ENCODE measurements at places on chromosomes 4 and X.
A peak's percentile ranks its signal among the peaks of the same experiment; 100 is the strongest.

GRCh38 chrX:29012867-29013266, 425.6 kb downstream of the IL1RAPL1 start:
- no peak for DNase-seq

GRCh38 chr4:169258141-169258540, 12.6 kb downstream of the SH3RF1 start:
- DNase-seq: no peak

DNA sequence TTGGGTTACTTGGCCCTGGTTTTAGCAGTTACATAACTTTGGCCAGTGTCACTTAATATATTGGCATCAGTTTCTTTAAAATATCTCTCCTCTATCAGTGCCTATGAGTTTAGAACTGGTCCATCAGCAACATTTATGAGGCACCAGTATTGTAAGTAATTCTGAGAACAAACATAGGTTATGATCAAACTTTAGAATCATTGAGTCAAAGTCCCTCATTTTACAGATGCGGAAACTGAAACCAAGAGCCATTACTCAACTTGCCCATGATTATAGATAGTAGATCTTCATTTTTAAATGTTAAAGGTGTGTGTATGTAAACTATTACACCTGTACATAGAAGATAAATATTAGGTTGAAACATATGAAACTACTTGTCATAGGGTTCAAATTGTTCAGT, 4.5 kb downstream of the NIPAL1 start:
- no peak for DNase-seq

DNA sequence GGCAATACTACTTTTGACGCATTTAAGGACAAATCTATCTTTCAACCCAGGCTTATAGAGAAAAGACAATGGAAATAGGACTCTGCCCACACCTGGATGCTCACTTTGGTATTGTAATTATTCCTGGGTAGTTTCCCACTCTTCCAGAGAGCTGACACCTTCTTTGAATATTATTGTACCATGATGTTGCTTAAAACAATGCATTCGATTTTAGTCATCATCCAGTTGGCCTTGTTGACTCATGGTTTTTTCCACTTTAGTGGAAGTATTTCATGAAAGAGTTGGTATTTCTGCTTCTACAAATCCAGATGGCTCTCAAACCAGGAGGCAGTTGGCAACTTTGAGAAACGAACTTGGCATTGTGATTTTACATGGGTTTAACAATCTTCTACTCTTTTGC, 124.2 kb downstream of the ENOX2 start:
- no peak for DNase-seq

DNA sequence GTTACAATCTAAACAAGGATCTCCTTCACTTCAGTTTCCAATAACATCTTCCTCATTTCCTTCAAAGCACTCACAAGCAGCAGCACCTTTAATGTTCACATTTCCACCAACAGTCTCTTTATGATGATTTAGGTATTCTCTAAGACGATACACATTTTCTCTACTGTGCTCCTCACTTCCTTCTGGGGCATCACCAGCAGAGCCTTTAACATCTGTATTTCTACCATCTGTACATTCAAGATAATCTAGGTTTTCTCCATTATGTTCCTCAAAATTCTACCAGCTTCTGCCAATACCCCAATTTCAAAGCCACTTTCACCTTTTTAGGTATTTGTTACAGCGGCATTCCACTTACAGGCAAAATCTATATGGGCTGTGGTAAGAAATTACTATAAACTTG, 80.6 kb downstream of the FBXW7 start:
- DNase-seq: no peak

DNA sequence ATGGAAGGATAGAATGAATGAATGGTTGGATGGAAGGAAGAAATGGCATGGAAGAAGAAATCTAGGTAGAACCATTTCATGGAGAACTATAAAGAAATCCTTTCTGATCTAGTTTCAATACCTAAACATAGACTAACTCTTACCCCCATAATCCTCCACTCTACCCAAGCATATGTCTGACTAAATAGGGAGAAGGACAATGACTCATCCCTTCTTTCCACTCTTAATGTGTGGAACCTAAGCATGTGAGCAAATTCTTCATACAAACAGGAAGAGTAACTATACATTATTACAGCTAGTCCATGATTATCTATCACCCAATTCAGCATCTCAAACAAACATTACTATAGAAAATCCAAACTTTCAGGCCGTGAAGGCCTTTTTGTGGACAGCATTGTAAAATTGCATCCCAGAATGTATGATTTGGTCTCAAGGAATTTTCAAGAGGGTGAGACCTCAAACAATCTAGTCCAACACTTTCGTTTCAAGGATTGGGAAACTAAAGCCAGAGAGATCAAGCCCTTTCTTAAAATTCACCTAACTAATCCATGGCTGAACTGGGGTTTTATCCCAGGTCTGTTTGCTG, 11.2 kb downstream of the C1QTNF7 start:
- no peak for DNase-seq

- DNase-seq: no peak
Measured at GRCh38 chrX:50684871-50685270, 129.1 kb downstream of the SHROOM4 start.

DNA sequence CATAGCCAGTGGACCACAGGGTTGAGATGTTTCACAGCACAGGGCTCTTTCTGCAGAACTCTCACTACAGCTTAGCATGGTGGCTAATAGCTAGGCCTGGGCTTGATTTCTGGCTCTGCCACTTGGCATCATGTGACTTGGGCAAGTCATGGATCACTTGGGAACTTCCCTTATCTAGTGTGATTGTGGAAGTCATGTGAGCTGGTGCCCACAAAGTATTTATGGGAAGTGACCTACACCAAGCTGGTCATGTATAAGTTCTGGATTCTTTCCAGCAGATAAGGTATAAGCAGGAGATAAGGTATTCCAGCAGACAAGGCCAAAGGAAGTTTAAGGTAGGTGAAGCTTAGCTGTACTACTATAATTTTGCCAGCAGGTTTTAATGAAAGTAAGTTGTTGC, 61.0 kb downstream of the REELD1 start:
- DNase-seq: no peak

DNA sequence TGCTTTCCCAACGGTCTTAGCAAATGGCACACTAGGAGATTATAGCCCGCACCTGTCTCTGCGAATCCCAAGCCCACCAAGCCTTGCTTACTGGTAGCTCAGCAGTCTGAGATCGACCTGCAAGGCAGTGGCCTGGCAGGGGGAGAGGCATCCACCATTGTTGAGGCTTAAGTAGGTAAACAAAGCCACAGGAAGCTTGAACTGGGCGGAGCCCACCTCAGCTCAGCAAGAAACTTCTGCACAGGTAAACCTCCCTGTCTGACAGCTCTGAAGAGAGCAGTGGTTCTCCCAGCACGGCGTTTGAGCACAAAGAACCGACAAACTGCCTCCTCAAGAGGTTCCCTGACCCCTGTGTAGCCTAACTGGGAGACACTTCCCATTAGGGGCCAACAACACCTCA, 42.8 kb downstream of the BRWD3 start:
- DNase-seq: no peak

- no peak for DNase-seq
Measured at GRCh38 chr4:174358410-174358809, 74.7 kb downstream of the CEP44 start.

DNA sequence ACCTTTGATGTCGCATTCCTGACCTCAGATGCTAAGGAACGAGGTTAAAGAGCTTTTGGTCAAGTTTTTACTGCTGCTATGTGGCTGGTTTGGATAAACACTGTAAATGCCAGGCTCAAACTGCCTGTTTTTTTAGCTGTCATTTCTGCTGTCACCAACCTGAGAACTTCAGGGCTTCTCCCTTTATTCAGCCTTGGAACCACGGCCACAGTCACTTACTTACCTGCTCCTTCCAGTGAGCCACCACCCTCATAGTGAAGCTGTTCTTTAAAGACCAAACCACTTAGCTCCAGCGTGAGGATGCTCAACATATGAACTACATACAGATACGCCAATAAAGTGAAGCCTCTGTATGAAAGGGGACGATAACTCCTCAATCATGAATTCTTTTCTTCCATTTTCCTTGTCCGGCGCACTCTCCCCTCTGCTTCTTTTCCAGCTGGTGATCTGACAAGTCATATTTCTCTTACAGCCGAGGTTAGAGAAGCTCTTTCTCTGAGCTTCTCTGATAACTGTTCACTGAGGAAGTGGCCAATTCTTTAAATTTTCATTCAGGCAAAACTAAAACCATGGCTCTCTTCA, 152.8 kb upstream of the ANK2 start:
- DNase-seq: no peak

DNA sequence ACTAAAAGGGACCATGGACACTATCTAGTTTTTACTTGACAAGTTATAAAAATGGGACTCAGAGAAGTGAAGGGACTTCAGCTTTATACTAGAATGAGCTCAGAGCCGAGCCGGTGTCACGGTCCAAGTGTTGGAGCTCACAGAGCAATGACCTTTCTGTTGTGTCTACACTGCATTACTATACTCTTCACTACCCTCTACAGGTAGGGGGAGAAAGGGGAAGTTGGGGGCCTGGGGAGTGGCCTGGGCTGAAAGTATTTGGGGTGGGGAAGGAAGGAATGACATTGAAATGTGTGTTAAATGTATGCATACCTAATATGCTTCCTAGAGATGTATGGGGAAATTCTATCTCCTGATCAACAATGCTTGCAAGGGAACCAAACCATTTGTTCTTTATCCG, 48.8 kb upstream of the HHIP start:
- no peak for DNase-seq

DNA sequence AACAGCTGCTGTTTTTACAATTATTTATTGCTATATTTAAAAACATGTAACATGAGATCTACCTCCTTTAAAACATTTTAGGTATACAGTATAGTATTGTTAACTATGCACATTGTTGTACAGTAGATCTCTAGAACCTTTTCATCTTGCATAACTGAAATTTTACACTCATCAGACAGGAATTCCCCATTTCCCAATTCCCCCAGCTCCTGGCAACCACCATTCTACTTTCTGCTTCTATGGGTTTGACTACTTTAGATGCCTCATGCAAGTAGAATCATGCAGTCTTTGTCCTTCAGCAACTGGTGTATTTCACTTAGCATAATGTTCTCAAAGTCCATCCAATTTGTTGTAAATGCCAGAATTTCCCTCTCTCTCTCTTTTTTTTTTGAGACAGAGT, 9.7 kb upstream of the LSM6 start:
- no peak for DNase-seq

DNA sequence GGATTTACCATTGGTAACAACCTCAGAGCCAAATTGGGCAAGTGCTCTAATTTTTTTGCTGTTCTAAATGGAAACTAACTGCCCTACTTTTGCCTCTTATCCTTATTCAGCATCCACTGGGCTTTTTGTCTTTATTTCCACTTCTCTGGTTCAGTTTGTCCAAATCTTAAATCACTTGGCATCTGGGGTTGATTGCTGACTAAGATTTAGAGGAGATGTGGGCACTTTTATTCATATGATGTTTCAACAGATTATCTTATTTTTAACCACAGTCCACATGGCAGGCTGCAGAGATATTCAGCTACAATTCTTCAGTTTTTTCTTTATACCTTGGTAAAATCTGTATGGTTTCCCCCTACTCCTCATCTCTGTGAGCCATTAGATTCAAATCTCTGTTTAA, 1161.4 kb upstream of the PCDH7 start:
- DNase-seq: no peak

GRCh38 chrX:44003975-44004374, 30.8 kb upstream of the NDP start:
- no peak for DNase-seq

DNA sequence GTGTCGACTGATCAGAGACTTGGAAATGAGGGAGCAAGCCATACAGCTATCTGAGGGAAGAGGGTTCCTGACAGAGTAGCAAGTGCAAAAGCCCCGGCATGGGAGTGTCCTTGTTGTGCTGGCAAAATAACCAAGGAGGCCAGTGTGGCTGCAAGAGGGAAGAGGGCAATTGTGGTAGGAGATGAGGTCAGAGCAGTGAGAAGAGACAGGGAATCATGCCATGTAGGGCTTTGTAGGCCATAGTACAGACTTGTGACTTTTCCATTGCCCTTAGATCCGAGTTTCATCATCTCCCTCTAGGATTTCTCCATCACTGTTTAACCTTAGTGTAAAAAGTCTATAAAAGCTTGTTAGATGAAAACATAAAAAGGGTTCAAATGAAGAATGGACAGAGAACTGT, 76.2 kb downstream of the DOCK11 start:
- peak; percentile 6 for DNase-seq

DNA sequence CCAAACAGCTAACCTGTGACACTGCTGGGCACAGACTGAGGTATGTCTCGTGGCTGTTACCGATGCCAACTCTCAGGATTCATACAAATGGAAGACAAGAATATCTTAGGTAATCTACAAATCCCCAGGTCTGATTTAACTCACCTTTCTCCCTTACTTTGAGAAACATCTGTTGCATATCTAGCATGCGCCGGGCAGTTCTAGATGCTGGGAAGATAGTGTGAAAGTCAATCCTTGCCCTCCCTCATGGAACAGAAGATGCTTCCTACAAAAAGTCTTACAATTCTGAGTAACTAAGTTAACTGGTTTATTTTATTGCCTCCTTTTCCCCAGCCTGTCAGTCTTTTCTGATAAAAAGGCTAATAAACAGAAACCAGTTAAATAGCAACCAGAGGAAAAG, 212.2 kb upstream of the FAT1 start:
- DNase-seq: no peak

- no peak for DNase-seq
Measured at GRCh38 chr4:126441173-126442035, 1126.6 kb downstream of the FAT4 start.

DNA sequence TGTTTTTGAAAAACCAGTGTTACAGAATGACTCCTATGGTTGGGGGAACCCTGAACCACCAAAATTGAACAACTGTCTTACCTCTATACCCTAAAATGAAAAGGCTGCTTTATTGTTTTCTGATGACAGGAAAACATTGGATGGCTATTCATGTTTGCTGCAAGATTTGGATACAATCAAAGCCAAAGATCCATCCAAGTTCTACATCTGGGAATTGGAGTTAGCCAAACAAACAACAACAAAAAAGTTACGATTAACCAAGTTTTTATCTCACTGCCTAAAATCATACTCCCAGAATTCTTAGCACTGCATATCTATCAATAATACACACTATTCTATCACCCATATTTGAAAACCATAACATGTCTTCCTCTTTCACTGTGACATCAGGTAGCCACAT, 349.7 kb upstream of the SLC7A11 start:
- DNase-seq: no peak

DNA sequence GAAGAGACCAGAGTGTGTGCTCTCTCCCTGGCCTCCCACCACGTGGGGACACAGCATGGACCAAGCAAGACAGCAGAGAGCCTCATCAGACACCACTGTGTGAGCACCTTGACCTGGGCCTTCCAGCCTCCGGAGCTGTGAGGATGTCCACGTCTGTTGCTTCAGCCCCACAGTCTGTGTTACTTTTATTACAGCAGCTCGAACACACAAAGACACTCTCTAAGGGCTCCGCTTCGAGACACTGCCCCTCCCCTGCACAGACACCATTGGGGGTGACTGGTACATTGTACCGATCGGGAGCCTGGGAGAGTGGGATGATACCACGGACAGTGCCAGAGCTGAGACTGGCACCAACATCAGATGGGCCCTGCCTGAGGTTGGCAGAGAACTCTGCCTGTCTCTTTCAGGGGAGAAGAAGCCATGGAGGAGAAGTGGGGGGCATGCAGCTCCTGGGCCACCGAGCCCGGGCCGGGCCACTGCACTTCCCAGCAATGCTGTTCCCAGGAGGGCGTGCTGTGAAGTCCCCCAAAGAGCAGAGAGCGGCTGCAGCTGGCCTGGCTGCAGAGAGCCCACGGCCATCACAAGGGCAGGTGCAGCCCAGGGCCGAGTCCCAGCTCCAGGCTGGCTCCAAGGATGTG, 48.1 kb upstream of the HMX1 start:
- no peak for DNase-seq

Data from HuH-7.5 (cell line).